ENCODE measurements at places on chromosomes 12 and 14.

- no peak for DNase-seq
Measured at GRCh38 chr14:71372411-71372838, 465.2 kb downstream of the PCNX1 start.

DNA sequence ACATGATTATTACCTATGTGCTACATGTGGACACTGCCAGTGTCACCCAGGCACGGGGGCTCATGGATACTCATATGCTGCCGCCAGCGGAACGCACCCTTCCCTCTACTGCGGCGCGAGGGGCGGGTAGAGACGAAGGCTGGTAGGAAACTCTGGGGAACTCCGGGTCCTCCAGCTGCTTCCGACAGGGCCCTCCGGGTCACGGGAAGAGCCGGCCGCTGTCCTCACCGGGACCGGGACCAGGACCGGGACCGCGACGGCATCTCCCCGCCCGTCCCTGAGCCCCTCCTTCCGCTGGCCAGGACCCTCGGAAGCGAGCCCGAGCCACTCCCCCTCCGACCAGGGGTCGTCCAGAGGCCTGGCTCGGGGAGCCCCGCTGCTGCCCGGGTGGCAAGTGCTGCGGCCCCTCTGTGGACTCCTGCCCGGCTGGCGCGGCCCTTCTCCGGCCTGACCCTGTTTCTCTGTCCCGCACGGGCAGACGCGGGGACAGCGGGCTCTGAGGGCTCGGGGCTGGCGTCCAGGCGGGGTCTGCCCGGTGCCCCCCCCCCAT, 209.6 kb downstream of the ADGRD1 start:
- no peak for DNase-seq

DNA sequence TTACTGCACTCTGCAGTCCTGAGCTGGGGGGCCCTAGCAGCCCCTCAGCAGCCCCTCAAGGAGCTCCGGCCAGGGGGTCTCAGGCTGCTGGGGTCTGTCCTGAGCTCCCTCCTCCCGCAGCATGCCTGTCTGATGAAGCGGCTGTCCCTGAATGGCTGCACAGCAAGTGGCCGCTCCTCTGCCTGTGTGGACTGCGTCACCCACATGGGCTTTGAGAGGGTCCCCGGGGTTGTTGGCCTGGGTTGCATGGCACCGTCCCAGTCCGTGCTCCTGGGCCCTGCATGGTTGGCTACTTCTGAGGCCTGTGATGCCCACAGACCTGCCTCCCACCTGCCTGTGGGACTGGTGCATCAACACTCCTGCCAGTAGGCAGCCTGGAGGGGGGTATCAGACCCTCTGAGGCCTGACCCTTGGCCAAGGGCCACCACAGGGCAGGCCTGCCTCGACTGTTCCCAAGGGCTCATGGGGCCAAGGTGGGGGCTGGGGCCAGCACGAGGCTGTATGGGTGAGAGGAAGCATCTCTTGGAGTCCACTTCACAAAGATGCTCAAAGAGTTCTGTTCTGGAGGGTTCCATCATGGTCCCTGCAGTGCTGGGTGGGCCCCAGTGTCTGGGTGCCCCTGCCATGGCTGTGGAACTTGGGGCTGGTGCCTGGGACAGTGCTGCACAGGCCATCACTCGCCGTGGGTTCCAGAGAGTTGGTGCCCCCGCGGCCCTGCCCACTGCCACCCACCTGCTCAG, 12.2 kb downstream of the CEP170B start:
- no peak for DNase-seq

DNA sequence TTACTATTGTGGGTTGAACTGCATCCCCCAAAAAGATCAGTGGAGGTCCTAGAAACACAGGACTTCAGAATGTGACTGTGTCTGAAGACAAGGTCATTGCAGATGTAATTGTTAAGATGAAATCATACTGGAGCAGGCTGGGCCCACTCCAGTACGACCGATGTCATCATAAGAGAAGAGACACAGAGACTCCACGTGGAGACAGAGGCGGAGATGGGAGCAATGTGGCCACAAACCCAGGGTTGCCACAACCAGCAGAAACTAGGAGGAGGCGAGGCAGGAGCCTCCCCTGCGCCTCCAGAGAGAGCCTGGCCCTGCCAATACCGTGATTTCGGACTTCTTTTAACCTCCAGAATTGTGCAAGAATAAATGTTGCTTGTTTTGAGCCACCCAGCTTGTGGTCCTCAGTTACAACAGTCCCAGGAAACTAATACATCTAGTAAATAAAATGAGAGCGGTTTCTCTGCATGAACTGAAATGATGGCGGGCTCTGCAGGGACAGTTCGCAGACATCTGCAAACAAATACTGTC, 25.7 kb upstream of the FZD10 start:
- DNase-seq = no peak

DNA sequence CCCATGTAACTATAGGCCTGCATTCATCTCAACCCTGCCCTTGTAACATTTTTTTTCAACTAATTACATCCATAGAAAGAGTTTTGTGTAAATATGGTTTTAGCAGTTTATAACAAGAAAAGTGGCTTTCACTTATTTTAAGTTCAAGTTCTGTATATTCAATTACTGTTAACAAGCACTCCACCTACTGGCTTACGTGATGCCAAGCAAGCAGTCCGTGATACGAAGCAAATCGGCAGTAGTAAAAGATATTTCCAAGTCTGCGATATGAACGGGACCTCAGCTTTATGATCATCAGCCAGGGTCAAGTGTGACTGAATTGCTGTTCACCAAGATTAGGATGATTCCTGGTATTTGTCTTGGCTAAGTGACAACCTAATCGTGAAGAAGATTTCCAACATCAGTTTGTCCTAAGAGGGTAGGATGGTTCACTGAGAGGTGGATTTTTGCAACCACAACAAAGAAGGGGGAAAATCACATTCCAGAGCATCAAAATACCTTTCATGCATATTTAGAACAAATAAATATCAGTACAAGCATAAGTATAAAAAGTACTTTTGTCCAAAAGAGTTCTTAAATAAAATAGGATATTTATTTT, 456.2 kb downstream of the FOXG1 start:
- no peak for DNase-seq

- no peak for DNase-seq
Measured at GRCh38 chr12:131147894-131148293, 194.2 kb downstream of the ADGRD1 start.

- DNase-seq = peak; percentile 77
Measured at GRCh38 chr12:45216230-45216982, 511 bp downstream of the ANO6 start.

GRCh38 chr12:47821346-47821706, 1.6 kb upstream of the HDAC7 start:
- no peak for DNase-seq

- no peak for DNase-seq
Measured at GRCh38 chr12:32811686-32812392, 56.1 kb upstream of the YARS2 start.

DNA sequence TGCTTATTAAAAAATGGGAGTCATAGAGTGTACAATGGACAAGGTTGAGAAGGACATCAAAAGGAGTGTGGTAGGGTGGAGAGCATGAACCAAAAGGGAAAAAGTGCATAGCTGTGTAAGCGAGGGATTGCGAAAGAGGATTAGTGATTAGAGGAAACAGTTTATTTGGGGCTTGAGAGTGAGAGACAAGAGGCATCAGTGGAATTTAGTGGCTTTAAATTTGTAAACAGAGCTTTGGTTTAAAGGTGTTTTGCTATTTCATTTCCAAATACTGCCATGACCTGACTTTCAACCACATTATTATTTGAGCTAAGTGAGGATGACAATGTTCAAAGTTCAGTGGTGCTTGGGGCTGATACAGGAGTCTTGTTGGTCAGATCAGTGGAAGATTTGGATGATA, 53.4 kb downstream of the SLC16A7 start:
- DNase-seq = no peak

DNA sequence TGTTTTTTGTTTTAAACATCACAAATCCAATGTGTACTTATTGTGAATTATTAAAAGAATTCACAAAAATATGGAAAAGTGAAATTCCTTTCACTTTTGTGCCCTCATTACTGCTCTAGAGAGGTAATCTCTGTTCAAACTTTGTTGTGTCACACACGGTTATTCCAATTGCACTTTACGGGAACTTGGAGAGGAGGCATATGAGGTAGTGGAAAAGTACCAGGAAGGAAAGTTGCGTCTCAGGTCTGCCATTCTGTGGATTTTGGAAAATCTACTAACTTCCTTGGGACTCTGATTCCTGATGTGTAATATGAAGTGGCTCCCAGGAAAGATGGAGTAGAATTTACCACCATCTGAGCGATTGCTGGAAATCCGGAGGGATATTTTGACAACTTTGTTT, 90.9 kb upstream of the DCN start:
- DNase-seq = no peak

GRCh38 chr14:75514673-75515628, 7.3 kb upstream of the BATF start:
- DNase-seq = no peak

DNA sequence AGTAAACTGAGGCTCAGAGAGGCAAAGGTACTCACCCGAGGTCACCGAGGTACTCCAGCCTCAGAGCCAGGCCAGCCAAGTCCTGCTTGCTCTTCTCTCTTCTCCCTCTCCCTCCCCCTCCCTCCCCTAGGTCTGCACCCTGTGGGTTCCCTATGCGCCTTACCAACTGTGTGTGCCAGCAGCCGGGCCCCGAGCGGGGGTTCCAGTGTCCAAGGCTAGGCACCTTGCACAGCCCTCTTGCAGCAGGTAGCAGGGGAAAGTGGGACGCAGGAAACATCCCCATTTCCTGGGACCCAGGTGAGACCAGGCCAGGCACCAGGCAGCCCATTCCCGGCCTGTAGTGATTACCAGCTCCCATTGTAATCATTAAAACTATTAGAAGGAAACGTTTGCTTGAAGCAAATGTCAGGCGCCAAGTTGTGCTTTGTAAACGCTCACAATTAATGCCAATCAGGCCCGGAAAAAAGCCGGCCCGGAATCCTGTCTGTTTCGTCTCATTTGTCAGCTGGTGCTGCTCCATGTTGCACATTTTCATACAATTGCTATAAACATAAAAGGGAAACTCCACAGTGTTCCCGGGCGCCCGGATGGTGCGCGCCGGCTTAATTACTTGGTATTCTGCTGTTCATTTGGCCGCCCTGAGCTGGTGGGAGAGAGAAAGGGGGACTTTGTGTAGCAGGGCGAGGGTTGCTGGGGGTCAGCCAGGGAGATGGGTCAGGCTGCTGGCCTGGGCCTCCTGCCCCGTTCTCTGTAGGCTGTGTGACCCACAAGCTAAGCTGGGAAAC, 11.9 kb downstream of the FAM222A start:
- no peak for DNase-seq

GRCh38 chr12:105561546-105562198, 231.2 kb downstream of the C12orf75 start:
- DNase-seq = no peak

DNA sequence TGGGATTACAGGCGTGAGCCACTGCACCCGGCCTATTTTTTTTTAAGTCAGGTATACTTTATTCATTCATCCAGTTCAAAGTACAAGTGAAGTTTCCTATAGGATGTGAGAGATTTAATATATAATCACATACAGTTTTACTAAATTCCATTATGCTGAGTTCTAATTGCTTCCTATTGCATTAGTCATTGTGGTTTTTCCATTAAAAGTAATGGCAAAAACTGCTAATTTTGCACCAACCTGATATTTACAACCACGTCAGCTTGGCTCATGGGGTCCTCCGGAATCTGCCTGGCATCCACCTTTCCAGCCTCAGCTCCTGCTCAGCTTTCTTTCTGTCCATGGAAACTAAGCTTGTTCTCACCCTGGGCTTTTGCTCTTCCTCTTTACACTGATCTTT, 67.0 kb upstream of the CSRP2 start:
- no peak for DNase-seq

GRCh38 chr14:96790706-96791105, 6.5 kb upstream of the VRK1 start:
- no peak for DNase-seq

DNA sequence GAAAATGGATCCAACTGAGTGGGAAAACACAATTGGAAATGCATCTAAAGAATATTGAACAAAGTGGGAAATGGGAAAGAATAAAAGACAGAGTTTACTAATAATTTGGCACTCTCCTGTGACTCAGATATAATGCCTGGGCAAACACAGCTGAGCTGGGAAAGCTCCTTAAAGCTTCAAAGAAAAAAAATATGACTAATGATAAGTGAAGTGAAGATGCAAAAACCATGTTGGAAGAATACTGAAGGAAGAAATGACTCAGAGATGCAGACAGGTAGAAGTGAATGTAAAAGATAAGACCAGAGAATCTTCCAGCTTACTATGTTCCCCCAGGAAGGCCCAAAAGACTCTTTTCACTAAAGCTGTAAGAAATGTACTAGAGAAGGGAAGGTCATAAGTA, 62.4 kb upstream of the FOXG1 start:
- DNase-seq = no peak

GRCh38 chr12:128801879-128802391, 21.8 kb downstream of the SLC15A4 start:
- DNase-seq = no peak

DNA sequence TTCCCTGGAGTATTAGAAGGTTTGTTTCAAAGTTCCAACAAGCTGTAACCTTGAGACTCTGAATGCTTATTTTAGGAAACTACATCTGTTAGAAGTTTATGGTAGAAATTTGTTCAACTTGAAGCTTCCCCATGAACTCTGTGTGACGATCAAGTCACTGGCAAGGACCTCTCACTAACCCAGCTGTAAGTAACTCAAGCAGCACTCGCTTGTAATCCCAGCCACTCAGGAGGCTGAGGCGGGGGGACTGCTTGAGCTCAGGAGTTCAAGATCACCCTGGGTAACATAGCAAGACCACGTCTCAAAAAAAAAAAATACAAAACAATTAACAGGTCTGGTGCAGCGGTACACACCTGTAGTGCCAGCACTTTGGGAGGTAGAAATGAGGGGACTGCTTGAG, 25.6 kb downstream of the TESC start:
- no peak for DNase-seq

DNA sequence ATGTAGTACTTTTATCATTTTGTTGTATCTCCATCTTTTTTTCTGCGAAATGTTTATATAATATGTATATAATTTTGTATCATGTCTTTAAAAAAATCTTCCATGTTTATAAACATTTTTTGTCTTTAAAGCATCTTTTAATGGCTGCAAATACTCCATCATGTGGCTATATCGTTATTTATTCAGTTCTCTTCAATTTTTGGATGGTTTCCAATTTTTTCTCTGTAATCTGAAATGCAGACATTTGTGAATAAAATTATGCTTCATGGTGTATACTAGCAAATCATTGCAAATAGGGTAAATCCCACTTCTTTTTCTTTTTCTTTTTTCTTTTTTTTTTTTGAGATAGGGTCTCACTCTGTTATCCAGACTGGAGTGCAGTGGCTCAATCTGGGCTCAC, 54.0 kb downstream of the CPSF2 start:
- DNase-seq = no peak

GRCh38 chr14:39434401-39434800, 2.2 kb upstream of the FBXO33 start:
- no peak for DNase-seq

GRCh38 chr12:2543801-2544200, 251.0 kb upstream of the FKBP4 start:
- DNase-seq = no peak

GRCh38 chr14:95341115-95341514, 21.4 kb upstream of the CLMN start:
- DNase-seq = no peak

- no peak for DNase-seq
Measured at GRCh38 chr14:82492157-82492556, 958.5 kb upstream of the SEL1L start.

GRCh38 chr12:104722601-104723534, 235.2 kb downstream of the SLC41A2 start:
- DNase-seq = no peak

GRCh38 chr12:115013236-115013981, 329.4 kb upstream of the TBX3 start:
- peak; percentile 26 for DNase-seq
